ENCODE measurements at places on chromosomes 1 and 21.

GRCh38 chr1:23614032-23614660, 54.8 kb upstream of the ID3 start:
- DNase-seq = no peak

- no peak for DNase-seq
Observed at GRCh38 chr21:42405064-42406013, 1.6 kb downstream of the UBASH3A start.

DNA sequence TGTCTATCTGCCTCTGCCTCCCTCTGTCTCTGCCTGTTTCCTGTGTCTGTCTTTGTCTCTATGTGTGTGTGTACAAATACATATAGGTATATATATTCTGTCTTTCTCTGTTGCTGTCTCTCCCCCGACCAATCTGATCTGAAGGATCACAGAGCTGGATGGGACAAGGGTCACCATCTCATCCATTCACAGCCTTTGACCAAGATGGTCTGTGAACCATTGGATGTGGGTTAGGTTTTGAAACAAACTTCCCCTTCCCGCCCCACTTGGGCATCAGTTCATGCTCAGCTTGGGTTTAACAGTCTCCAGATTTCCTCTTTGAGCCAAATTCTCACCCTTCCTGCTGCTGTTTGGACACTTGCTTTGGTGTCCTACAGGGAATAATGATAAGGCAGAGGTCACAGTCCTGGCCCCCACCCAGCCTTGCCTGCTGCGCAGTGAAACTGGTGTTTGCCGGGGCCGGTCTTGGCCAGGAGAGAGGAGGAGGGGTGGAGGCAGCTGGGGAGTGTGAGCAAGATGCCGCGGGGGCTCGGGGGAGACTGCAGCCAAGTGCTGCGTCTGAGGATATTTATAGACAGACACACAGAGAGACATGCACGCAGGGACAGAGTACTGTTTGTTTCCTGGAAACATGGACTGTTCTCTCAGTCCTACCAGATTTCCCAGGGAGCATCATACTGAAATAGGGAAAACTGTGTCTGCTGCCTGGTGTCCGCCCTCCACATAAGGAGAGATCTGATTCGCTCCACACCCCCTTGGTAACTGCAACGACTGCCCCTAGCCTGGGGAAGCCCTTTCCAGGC, 27.0 kb upstream of the BTG2 start:
- no peak for DNase-seq

DNA sequence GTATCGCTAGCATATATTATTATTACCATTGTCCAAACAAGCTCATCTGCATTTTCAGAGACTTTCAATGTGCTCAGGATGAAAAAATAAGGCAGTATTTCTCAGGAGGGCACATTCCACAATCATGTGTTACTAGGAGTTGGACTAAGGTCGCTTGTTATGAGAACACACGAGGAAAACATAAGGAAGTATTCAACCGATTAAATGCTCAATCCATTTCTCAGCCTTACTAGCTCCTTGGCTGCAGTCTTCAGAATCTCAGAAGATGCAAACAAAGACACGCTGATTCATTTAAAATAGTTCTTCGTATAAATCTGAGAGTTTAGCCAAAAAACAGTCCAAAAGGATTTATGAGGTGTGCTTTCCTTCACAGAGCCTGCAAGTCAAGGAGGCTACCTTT, 82.0 kb upstream of the JAK1 start:
- no peak for DNase-seq

GRCh38 chr1:157595356-157595755, 2.5 kb downstream of the FCRL4 start:
- DNase-seq = no peak

DNA sequence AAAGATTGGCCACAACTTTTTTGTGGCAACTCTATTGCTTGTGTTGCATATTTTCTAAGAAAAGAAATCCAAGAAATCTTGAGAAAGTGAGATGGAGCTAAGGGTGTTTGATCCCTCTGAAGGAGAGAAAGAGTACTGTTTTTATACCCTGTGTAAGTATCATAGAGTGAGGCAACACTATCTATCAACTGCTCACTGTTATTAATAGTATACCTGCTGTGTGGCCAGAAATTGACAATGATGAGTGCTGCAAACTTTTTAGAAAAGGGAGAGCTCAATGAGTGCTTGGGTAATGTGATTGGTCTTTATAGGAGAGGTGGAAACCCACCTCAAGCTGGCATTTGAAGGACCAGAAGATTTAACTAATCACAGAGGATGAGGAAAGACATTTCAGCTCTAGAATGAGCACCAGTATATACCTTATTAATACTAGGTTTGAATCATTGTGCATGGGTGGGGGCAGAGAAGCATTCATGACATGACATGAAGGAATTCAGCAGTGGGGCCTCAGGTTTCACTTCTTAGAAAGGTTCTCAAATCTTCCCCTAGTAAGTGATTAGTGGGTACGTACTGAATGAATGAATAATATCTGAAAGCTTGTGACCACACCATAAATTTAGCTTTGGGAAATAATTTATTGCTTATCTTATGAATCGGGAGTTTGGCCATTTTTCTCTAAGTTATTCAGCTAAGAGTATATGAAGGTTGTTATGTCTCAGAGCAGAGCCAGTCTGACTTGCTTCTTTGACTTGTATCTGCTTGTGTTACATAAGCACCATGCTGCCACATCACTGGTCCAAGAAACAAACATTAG, 169.2 kb upstream of the SGIP1 start:
- no peak for DNase-seq

- no peak for DNase-seq
Observed at GRCh38 chr1:113943028-113943811, 14.1 kb downstream of the HIPK1 start.

GRCh38 chr1:222923506-222923905, 108.7 kb downstream of the DISP1 start:
- no peak for DNase-seq

GRCh38 chr1:202304375-202304774, 37.4 kb downstream of the UBE2T start:
- DNase-seq = no peak

- DNase-seq = no peak
Observed at GRCh38 chr1:20964540-20965484, 177.7 kb upstream of the HP1BP3 start.

- no peak for DNase-seq
Observed at GRCh38 chr1:203153051-203153988, 22.3 kb downstream of the MYBPH start.
